Effector memory CD8-positive, alpha-beta T cell (primary cell): ENCODE measurements at places on chromosomes 2 and 18.

GRCh38 chr2:232869138-232870017, 686 bp upstream of the SNORC start:
- no peak overlapping the region for H3K4me3 ChIP-seq
- peaks cover 4% of the 10 kb centered on the region for H3K27me3 ChIP-seq
- no peak for DNase-seq
- peaks cover 7% of the 10 kb centered on the region for H3K4me1 ChIP-seq

- no peaks in the 10 kb centered on the region for H3K27me3 ChIP-seq
- no peaks in the 10 kb centered on the region for H3K4me1 ChIP-seq
- H3K27ac ChIP-seq = no peak overlapping the region
- no peaks in the 10 kb centered on the region for H3K36me3 ChIP-seq
- DNase-seq = no peak
- no peak overlapping the region for H3K4me3 ChIP-seq
Measured at GRCh38 chr2:199216253-199216652, 241.5 kb downstream of the SATB2 start.

DNA sequence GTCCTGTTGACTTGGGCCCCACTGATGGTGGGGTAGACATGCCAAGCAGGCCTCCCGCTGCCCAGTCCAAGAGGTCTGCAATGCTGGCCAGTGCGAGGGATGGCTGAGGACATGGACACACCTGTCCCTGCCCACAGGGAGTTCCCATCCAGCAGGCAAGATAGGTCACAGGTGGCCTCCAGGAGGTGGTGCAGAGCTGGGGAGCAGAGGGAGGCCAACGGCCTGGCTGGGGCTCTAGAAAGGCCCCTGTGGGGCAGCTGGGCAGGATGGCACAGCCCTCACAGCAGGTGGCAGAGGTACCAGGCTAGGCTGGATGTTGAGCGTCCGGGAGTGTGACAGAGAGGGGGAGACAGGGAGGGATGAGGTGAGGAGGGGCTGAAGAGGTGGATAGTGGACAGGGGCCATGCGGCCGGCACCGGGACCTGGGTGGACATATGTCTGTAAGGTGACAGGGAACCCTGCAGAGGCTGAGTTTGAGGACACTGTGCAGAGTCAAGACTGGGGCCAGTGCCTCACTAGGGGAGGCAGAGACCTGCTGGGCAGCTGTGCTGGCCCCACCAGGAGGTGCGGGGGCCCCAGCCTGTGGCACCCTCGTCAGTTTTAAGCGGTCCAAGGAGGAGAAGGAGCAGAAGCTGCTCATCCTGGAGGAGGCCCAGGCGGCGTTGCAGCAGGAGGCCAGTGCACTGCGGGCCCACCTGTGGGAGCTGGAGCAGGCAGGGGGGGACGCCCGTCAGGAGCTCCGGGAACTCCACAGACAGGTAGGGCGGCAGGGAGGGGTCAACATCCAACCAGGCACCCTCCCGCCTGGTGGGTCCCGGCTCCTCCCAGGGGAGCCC, 34.3 kb upstream of the SNED1 start:
- H3K27me3 ChIP-seq = peaks cover 7% of the 10 kb centered on the region
- H3K4me1 ChIP-seq = no peaks in the 10 kb centered on the region
- H3K4me3 ChIP-seq = no peak overlapping the region
- no peak for DNase-seq

- H3K27me3 ChIP-seq = peaks cover 17% of the 10 kb centered on the region
- peak; percentile 58 for DNase-seq
- peak overlapping the region; percentile 62 for H3K4me3 ChIP-seq
- H3K36me3 ChIP-seq = peaks cover 5% of the 10 kb centered on the region
- H3K27ac ChIP-seq = peak overlapping the region; percentile 92
- H3K4me1 ChIP-seq = peaks cover 40% of the 10 kb centered on the region
Measured at GRCh38 chr2:239544918-239545465, 144.2 kb upstream of the HDAC4 start.

DNA sequence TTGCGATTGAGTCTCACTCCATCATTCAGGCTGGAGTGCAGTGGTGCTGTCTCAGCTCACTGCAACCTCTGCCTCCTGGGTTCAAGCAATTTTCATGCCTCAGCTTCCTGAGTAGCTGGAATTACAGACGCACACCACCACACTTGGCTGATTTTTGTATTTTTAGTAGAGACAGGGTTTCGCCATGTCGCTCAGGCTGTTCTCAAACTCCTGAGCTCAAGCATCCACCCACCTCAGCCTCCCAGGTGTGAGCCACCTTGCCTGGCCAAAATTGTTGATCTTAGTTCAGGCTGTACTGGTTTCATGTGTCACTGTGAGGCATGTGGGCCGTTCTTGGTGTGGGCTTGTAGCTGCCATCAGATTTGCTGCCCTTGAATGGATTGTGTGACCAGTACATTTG, 18.1 kb downstream of the CD8A start:
- no peaks in the 10 kb centered on the region for H3K27me3 ChIP-seq
- H3K4me1 ChIP-seq = no peaks in the 10 kb centered on the region
- H3K36me3 ChIP-seq = peaks cover 81% of the 10 kb centered on the region
- DNase-seq = no peak
- no peak overlapping the region for H3K4me3 ChIP-seq
- no peak overlapping the region for H3K27ac ChIP-seq
